ENCODE measurements at places on chromosomes 16 and 17.
A peak's percentile ranks its signal among the peaks of the same experiment; 100 is the strongest.

- no peak for DNase-seq
Observed at GRCh38 chr17:1920948-1921351, 91.1 kb downstream of the RPA1 start.

DNA sequence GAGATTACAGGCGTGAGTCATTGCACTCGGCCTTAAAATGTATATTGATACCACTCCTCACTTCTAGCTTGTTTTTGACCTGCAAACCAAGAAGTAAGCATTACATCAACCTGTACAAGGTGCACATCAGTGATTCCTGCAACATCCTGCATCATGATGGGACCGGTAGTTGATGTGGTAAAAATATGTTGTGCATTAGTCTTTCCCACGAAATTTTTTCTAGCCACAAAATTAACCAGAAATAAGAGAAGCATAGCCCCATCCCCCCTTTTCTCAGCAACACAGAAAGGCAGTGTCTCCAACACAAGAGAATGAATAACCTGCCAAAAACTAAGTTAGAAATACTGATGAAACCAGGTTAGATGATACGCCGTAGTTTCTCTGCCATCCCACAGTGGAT is 21.1 kb upstream of the NSMCE1 start:
- no peak for DNase-seq

GRCh38 chr16:1155353-1156054 is 2.6 kb downstream of the CACNA1H start:
- DNase-seq: no peak

DNA sequence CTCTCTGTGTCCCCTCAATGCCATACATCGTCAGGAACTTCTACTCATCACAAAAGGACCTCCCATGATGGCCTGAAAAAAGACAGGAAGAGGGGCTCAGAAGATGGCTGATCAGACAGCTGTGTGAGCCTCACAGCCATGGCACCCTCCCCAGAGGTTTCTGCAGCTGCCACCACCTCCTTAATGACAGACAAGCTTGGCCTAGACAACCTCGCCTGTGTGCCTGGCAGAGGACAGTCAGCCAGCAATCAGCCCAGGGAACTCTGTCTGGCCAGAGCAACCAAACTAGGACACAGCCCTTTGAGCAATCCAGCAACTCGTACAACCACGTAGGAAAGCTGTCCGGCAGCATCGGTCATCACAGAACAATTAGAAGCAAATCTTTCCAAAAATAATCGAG is 54.2 kb upstream of the MED9 start:
- DNase-seq: no peak

- no peak for DNase-seq
Observed at GRCh38 chr17:289409-289808, 63.2 kb downstream of the RPH3AL start.

DNA sequence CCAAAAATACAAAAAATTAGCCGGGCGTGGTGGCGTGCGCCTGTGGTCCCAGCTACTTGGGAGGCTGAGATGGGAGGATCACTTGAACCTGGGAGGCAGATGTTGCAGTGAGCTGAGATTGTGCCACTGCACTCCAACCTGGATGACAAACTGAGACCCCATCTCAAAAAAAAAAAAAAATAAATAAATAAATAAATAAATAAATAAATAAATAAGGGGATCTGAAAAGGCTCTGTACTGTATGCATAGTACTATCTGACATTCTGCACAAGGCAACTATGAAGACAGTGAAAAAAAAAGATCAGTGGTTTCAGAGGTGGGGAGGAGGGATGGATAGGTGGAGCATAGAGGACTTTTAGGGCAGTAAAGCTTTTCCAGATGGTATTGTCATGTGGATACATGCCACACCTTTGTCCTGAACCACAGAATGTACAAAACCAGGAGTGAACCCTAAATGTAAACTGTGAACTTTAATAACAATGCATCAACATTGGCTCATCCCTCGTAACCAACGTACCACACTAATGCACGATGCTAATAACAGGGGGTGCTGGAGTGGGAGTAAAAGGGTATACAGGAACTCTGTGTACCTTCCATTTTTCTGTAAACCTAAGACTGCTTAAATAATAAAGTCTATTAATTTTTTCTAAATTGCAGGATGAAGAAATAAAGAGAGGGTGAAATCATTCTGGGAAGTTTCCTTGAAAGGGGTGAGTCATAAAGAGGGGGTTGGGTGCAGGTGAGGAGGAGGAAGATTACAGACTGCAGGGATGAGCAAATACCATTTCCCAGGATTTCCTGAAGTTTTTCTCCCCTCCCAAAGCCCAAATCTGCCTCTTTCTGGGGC is 155.8 kb upstream of the SDK2 start:
- no peak for DNase-seq

DNA sequence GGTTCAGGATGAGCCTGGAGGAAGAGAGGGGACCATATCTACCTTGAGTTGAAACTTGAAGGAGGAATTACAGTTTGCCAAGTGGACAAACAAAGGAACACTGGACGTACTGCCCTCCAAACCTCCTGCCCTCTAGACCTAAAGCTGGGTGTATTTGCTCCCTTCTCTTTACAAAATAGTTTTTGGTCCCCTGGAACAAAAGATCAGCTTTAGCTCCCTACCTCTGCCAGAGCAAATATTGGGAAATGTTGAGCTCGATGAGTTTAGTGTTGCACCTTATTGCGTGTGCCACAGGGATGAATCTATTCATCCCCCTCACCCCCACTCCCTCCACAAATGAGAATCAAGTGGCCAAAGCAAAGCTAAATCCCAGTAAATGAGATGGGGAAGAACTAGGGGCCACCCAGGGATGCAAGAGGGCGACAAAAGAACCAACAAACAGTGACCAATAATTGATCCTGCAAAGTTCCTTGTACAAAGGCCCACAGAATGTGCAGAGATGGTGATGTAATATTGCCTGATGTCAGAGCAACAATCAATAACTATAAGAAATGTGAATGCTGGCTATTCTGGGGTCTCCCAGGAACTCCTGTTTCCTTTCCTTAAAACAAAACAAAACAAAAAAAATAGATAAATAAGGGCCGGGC is 17.2 kb upstream of the TAT start:
- DNase-seq: no peak

DNA sequence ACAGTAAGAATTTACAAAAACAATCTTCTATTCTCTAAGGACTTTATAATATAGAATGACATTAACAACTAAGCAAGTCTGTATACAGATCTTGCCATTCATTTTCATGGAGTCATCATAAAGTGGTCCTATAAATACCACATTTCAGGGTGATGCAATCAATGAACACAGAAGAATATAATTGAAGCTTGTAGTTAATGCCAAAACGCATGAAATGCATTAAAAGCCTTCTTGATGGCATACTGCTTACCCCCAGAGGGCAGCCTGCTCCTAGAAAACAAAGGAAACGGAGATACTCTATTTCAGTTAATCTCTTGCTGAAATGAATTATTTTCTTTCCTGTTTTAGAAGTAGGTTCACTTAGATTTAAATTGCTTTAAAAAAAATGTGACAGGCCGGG is 45.2 kb upstream of the STAC2 start:
- DNase-seq: peak; percentile 37

DNA sequence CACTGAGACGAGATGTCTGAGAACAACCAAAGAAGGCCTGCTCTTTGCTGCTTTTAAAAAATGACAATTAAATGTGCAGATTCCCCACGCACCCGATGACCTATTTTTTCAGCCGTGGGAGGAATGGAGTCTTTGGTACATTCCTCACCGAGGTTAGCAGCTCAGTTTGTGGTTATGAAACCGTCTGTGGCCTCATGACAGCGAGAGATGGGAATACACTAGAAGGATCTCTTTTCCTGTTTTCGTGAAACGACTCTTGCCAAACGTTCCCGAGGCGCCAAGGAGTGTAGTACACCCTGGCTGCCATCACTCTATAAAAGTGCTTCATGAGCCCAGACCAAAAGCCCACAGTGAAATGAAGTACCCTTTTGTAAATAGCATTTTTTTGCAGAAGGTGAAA is 87.8 kb downstream of the CRISPLD2 start:
- DNase-seq: peak; percentile 77

DNA sequence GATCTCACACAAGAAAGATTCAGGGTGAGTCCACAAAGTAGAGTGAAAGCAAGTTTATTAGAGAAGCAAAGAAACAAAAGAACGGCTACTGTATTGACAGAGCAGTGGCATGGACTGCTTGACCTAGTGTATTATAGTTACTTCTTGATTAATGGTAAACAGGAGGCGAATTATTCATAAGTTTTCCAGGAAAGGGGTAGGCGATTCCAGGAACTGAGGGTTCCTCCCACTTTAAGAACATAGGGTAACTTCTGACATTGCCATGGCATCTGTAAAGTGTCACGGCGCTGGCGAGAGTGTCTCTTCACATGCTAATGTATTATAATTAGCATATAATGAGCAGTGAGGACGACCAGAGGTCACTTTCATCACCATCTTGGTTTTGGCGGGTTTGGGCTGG is 93.2 kb downstream of the CACNG3 start:
- no peak for DNase-seq

- no peak for DNase-seq
Observed at GRCh38 chr17:31574458-31574857, 183.0 kb downstream of the RAB11FIP4 start.

- no peak for DNase-seq
Observed at GRCh38 chr17:10178506-10178991, 19.9 kb downstream of the GAS7 start.
